ENCODE measurements at places on chromosomes 2 and 18. TPM values are rescaled to one million over a fixed set of nuclear protein-coding genes. Genes with fewer than 3 reads are reported as not detected.
A peak's percentile ranks its signal among the peaks of the same experiment; 100 is the strongest.

DNA sequence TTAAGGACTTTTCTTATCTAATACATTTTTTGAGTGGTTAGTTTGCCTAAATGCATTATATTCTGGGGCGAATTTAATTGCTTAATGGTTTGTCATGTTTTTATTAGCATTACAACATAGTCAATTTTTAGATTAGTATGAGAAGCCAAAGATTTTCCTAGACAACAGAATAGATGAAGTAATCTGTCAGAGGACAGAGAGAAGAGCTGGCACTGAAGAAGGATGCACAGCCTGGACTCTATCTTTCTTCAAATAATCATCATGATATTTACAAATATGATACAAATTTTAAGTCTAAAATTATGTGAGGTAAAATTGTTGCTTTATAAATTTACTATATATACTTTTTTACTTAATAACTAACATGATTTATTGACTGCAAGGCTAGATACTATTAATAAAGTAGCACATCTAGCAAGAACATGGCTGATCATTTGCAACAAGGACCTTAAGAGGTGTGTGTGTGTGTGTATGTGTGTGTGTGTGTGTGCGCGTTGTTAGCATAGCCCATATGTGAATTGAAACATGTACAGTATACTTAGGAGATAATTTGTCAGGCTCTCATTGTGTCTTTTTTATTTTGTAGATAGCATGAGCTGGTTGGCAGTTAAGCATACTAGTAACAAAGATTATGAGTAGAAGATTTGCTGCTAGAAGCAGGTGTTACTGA is 752.2 kb downstream of the DCDC2C start:
- H3K36me3 ChIP-seq = no peaks in the 10 kb centered on the region
- H3K4me3 ChIP-seq = no peak overlapping the region
- no peak for DNase-seq
- H3K27me3 ChIP-seq = no peaks in the 10 kb centered on the region

Gene RRM2
- 6.8 TPM for total RNA-seq

- no peaks in the 10 kb centered on the region for H3K27me3 ChIP-seq
- no peak overlapping the region for H3K4me3 ChIP-seq
- peaks cover 4% of the 10 kb centered on the region for H3K4me1 ChIP-seq
- H3K27ac ChIP-seq = no peak overlapping the region
Measured at GRCh38 chr2:8851811-8852560, 14.6 kb upstream of the KIDINS220 start.

Gene FHOD3
- 6.1 TPM for total RNA-seq

GRCh38 chr2:142723236-142723635 is 154.2 kb upstream of the KYNU start:
- no peaks in the 10 kb centered on the region for H3K4me1 ChIP-seq
- H3K36me3 ChIP-seq = no peaks in the 10 kb centered on the region
- H3K27ac ChIP-seq = no peak overlapping the region
- H3K4me3 ChIP-seq = no peak overlapping the region
- DNase-seq = no peak
- no peaks in the 10 kb centered on the region for H3K27me3 ChIP-seq

Gene ANKRD62
- total RNA-seq = not detected

Gene ASIC4
- 0.70 TPM for total RNA-seq

- H3K27ac ChIP-seq = no peak overlapping the region
- no peak for DNase-seq
- H3K27me3 ChIP-seq = no peaks in the 10 kb centered on the region
- no peak overlapping the region for H3K4me3 ChIP-seq
- no peaks in the 10 kb centered on the region for H3K36me3 ChIP-seq
Measured at GRCh38 chr2:55169915-55170314, 62.2 kb downstream of the CLHC1 start.

Gene UGT1A5
- not detected for total RNA-seq

Gene DSEL
- total RNA-seq = 16.5 TPM

Gene PARD3B
- total RNA-seq = 7.0 TPM

DNA sequence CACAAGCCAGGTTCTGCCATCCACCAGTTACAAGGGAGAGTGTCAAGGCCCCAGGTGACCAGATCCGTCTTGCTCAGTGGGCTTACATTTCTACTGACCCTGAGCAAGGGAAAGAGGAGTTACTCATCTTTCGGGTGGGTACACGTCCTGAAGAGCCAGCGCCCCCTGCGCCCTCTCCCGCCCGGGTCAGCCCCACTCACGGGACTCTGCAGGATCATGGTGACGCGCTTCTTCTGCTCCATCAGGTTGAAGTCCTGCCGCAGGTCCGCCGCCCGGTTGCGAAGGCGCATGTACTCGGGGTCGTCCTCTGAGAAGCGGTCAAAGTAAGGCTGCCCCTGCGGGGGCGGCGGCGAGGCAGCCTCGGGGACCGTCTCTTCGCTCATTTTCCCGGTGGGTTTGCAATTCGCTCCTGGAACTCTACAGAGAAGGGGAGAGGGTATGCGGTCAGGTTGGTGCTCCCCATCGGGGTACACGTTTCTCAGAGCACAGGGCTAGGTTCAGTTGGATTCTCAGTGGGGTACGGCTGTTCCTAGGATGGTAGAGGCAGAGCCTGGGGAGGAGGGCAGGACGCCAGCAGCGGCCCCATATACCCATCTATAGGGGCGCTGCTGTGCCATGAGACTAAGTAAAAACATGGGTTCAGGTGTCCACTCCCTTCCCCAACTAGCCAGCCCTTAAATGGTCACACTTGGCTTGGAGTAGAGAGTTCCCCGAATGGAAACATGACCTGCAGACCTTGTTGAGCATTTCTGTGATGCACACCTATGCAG is 61.8 kb downstream of the ADD2 start:
- DNase-seq = no peak
- H3K27me3 ChIP-seq = no peaks in the 10 kb centered on the region
- H3K4me1 ChIP-seq = peaks cover 8% of the 10 kb centered on the region
- no peaks in the 10 kb centered on the region for H3K36me3 ChIP-seq

Gene NPC1
- total RNA-seq = 42.4 TPM

DNA sequence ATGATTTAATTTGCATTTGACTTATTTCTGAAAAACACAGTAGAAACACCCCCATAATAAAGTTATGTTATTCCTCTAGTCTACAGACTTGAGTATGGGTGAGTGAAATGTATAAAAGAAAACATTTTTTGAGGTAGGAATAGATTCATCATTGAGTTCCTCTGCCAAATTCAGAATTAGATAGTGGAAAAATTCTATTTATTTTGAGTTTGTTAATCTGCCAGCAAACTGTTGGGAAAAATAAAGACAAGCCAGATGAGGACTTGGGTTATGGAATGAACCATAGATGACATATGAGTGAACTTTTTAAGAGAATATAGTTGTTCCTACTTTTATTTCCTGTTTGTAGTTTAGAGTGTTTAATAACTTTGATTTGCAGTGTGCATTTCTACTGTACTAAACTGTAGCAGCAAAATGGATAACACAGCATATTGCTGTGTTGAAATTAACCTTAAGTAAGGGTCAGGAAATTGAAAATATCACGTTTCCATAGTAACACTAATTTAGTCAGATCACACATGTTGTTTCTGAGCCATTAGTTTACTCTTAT is 35.6 kb upstream of the PNPT1 start:
- no peaks in the 10 kb centered on the region for H3K4me1 ChIP-seq
- H3K27me3 ChIP-seq = no peaks in the 10 kb centered on the region
- DNase-seq = peak; percentile 12
- H3K27ac ChIP-seq = no peak overlapping the region

Gene IL36RN
- total RNA-seq = 0.14 TPM

All from astrocyte (in vitro differentiated cells and primary cell).